ENCODE measurements at places on chromosomes 5 and 9. TPM values are rescaled to one million over a fixed set of nuclear protein-coding genes. Genes with fewer than 3 reads are reported as not detected.

The C9orf153 gene
- 1.7 TPM for total RNA-seq

The TIMD4 gene
- 8.5 TPM for total RNA-seq

The HEMGN gene
- total RNA-seq, result 1.3 TPM

The IL17B gene
- total RNA-seq, result not detected

The COL23A1 gene
- total RNA-seq, result 0.22 TPM

The TAF7 gene
- 115 TPM for total RNA-seq

The RFK gene
- 6.8 TPM for total RNA-seq

The HSPB3 gene
- not detected for total RNA-seq

The CTXN3 gene
- total RNA-seq, result not detected

The PCDHGA11 gene
- not detected for total RNA-seq

The DYNC2I2 gene
- 2.5 TPM for total RNA-seq

The RXFP3 gene
- not detected for total RNA-seq

The HAPLN1 gene
- total RNA-seq, result not detected

The ADRB2 gene
- 2.8 TPM for total RNA-seq

The PLPPR1 gene
- total RNA-seq, result not detected

The SUSD3 gene
- 78.8 TPM for total RNA-seq

The GABRA6 gene
- total RNA-seq, result not detected

The ELP1 gene
- 33.2 TPM for total RNA-seq

The SPINK6 gene
- not detected for total RNA-seq

The HMCN2 gene
- not detected for total RNA-seq

The MLANA gene
- not detected for total RNA-seq

The SPINK13 gene
- not detected for total RNA-seq

The PHF19 gene
- 205 TPM for total RNA-seq

The PPIC gene
- not detected for total RNA-seq

The GPRIN1 gene
- 0.08 TPM for total RNA-seq

The NREP gene
- total RNA-seq, result 9.0 TPM

The TSSK1B gene
- not detected for total RNA-seq

The SLC28A3 gene
- not detected for total RNA-seq

The IL31RA gene
- total RNA-seq, result 0.39 TPM

The SGCD gene
- not detected for total RNA-seq

The UCK1 gene
- 30.8 TPM for total RNA-seq

The PRKAA1 gene
- 99.4 TPM for total RNA-seq

The UNC5A gene
- total RNA-seq, result not detected

The LIX1 gene
- not detected for total RNA-seq

The SLC6A18 gene
- not detected for total RNA-seq

The SLC27A6 gene
- not detected for total RNA-seq

The BARHL1 gene
- not detected for total RNA-seq

The STPG3 gene
- total RNA-seq, result not detected

The SH3GL2 gene
- total RNA-seq, result not detected

The CORO2A gene
- total RNA-seq, result 7.7 TPM

The NOXA1 gene
- total RNA-seq, result 0.94 TPM

The SCGB3A1 gene
- not detected for total RNA-seq

The TEX48 gene
- total RNA-seq, result 0.85 TPM

The OR1Q1 gene
- not detected for total RNA-seq

The MRPL50 gene
- 9.2 TPM for total RNA-seq

The CARD6 gene
- total RNA-seq, result 1.2 TPM

The FBP2 gene
- not detected for total RNA-seq

The DBH gene
- 0.08 TPM for total RNA-seq

The IFNA13 gene
- total RNA-seq, result not detected

The MYMK gene
- total RNA-seq, result not detected

The TAF1L gene
- not detected for total RNA-seq

Measured in naive thymus-derived CD4-positive, alpha-beta T cell (primary cell).